Fibroblast of skin of abdomen (primary cell): ENCODE measurements at places on chromosomes 4 and X.

GRCh38 chrX:7552760-7553159 lies 290.2 kb upstream of the VCX start:
- DNase-seq: no peak

- peak; percentile 80 for DNase-seq
Measured at GRCh38 chr4:89039730-89040338, 17.2 kb downstream of the FAM13A start.

DNA sequence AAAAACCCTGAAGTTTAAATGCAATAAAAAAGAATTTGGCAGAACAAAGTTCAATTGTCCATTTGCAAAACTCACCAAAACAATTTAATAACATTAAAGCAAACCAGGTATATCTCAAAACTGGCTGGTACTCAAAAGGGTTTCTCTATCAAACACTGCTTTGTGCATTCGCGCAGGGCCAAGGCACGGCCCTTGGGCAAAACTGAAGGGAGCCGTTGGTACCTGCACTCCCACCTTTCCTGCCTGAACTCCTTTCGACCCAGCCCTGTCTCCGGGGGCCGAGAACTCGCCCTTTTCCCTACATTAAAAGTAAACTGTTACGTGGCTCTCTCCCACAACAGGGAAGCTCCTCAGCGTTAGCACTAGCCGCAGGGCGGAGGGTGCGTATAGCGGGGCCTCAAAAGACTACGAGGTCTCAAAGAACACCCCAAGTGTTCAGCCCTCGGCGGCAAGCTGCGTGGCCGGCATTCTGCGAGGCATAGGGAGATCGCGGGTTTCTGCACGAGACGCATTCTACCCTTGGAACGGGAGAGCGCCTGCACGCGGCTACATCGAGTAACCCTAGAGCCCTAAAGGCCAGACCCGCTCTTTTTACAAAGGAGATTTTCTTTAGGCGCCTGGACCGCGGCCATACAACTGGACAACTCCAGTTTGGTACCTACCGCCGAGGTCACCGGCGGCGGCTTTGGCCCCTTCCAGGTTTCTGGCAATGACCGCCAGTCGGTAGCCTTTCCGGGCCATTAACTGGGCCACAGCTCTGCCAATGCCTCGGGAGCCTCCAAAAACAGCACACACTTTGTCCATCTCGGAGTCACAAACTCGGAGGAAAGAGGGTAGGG lies 550 bp downstream of the CBR4 start:
- DNase-seq: peak; percentile 62

GRCh38 chrX:9318213-9318612 lies 146.6 kb upstream of the TBL1X start:
- DNase-seq: no peak

GRCh38 chr4:26823583-26823982 lies 37.1 kb upstream of the STIM2 start:
- DNase-seq: no peak

GRCh38 chrX:131424895-131425294 lies 119.0 kb upstream of the OR13H1 start:
- DNase-seq: no peak

DNA sequence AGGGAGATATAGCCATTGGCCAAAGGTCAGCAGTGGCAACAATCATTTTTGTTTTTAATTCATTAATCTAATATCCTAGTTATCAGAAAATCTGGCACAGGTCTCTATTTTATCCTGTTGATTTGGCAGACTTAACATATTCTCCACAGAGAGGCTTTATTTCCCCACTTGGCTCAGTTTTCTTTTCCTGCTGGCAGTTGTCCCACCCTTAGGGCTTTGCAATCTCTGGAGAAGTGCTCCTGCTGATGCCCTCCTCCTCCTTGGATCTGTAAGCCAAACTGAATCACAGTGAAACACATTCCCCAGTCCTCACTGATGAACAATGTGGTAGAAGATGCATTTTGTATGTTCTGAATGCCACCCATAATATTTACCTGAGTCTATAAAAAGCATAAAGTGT lies 889.7 kb downstream of the PDHA2 start:
- no peak for DNase-seq

GRCh38 chrX:38233891-38234667 lies 13.4 kb upstream of the SRPX start:
- DNase-seq: peak; percentile 84

DNA sequence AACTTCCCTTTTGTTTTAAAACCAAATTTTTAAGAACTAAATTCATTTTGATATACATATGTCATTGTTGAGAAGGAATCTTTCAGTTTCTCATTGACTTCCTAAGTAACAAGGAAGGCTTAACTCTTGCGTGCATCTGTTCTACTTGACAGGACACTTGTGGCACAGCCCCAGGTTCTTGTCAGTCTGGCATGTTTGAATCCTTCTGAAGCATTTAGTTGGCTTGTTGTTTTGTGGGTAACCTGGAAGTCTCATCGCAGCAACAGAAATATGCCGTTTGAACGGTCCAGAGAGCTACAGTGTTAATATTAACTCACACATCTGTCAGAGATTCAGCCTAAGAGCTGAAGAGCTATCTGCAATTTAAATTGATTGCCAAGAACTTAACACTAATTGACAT lies 76.0 kb downstream of the GLRA3 start:
- DNase-seq: no peak
